Occipital lobe (tissue), 3 donors: ENCODE measurements at places on chromosomes 5 and 9. TPM values are rescaled to one million over a fixed set of nuclear protein-coding genes. Genes with fewer than 3 reads are reported as not detected.

DNA sequence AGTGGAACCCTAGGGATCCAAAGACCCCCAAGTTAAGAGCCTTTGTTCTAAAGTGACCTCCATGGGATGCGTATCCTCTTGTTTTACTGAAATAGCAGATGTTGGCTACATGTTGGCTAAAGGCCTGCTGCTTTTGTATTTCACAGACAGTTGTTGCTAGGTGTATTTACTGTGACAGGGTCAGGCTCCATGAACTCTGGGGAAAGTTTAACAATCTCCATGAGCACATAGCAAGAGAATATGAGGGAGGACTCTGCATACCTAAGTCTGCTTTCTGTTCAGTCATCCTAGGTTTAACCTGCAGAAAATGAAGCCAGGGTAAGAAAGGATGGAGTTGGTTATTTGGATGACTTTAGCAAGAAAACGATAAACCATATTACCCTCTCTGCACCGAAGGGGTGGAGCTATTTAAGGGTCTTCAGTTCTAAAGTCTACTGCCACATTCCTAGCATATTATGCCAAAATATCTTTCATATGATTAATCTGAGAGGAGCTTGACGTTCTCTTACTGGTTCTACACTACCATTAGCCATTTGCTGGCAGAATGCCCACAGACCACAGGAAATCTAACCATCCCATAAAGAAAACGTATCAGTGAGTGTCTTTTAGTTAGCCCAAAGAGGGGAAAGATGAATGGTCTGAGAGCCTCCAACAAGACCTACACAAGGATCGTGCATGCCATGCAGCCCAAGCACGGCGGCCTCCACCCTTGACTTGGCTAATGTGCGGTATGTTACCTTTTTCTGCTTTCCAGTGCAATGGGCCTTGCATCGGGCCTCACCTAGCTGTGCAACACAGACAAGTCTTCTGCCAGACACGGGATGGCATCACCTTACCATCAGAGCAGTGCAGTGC is 127.8 kb downstream of the SAXO1 start:
- DNase-seq, result no peak

DNA sequence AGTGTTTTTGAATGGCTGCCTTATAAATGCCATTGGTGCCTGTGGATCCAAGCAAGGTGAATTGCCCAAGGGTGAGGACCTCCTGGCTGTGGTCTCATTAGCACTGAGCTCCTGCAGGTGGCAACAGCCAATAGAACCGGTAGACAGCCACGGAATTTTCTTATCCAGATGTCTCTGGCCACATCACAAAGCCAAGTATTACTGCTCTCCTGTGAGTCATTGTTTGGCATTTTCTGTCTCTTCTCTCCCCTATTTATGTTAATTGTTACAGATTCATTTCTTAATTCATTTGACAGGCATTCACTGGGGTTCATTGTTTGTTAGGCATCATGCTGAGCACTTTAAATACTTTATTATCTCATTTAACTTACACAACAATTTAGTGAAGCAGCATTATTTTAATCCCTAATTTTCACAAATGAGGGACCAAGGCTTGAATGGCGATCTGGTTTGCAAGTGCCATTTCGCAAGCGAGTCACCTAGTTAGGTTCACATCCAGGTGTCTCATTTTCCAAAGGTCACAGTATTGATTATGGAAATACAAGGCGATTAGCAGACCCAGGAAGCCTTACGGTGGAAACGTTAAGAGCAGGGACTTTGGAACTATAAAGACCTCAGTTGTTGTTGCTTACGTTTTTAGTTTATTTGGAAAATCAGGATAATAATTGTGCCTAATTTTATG is 58.2 kb upstream of the DPYSL3 start:
- DNase-seq, result no peak

- DNase-seq, result no peak
Measured at GRCh38 chr5:139901251-139901575, 105.6 kb downstream of the PSD2 start.

GRCh38 chr5:98401656-98402055 is 371.8 kb upstream of the RGMB start:
- DNase-seq, result no peak

GRCh38 chr5:756865-757345 is 27.6 kb downstream of the ZDHHC11B start:
- DNase-seq, result no peak

- no peak for DNase-seq
Measured at GRCh38 chr5:33322632-33323031, 118.1 kb upstream of the TARS1 start.

DNA sequence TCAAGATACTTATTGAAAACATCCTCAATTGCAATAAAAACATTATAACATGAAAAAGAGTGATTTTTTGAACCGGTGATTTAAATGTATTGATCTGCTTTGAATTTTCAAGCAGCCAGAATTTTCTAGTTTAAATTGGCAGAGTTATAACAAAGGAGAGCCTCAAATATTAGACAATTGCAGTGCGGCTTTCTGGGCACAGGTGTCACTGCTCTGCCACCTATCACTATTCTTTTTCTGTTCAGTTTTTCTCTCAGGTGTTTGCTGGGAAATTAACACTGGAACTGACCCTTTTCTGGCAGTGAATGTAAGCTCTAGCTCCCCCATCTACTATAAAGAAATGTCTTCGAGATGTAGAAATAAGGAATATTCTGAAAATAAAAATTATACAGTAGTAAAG is 23.0 kb downstream of the ZBED3 start:
- DNase-seq, result no peak

Gene PKD2L2
- total RNA-seq, result not detected

Gene IL13
- total RNA-seq, result not detected

Gene INIP
- 27.3 TPM for total RNA-seq

Gene CTSV
- 0.94 TPM for total RNA-seq

Gene VAV2
- total RNA-seq, result 41.3 TPM

Gene WHRN
- 0.94 TPM for total RNA-seq
